Activated CD8-positive, alpha-beta memory T cell treated with anti-CD3 and anti-CD28 coated beads for 4 hours (primary cell): ENCODE measurements at places on chromosomes 16 and 17.

DNA sequence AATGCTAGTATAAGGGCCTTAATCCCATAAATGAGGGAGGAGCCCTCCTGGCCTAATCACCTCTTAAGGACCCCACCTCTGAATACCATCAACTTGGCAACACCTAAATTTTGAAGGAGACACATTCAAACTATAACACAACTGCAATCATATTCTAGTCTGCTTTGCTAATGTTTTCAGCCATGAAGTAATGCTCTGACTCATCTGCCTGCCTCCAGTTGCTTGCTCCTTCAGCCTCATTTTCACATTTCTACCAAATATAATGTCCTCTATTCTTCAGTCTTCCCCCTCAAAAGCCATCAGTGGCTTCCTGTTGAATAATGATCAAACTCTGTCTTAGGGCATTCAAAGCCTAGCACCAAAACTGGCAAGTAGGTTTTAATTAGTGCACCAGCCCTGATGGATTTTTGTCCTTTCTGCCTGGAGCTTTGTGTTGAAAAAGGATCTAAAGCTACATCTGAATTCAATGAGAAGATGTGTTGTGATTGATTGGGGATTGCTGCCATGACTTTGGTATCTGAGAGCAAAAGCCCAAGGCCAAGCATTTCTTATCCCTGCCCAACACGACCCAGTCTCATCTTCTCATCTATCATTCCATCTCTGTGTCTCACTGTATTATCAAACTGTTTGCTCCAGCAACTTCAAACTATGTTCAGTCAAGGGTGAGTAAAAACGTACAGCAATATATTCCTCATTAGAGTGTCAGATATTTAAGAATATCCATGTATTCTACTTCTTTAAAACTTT lies 140.8 kb upstream of the ELAC2 start:
- no peak for DNase-seq

DNA sequence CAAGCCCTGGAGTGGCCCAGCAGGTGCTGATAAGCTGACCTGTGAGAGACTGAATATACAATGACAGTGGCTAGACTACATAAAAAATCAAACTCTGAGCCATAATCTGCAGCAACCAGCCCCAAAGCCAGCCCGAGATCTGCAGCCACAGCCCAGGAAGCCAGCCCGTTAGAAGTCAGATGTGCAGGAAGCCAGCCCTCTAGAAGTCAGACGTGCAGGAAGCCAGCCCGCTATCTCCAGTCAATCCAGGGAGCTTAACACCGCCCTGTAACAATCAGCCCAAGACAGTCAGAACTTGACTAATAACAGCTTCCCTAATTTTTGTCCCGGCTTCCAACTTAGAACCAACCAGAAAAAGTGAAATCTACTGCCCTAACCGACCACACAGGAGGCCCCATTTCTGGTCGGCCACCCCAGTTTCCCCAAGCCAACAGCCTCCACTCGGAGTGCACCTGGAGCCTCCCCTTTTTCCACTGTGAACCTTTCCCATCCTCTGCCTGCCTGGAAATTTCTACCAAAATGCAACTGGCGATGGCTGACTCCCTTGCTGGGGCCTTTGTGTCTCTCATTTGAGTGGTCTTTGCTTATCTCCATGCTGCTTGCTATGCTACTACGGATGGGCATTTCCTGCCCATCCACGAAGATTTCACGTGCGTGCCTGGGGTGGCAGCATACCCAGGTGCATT lies 769.3 kb downstream of the KCNJ18 start:
- DNase-seq = no peak

DNA sequence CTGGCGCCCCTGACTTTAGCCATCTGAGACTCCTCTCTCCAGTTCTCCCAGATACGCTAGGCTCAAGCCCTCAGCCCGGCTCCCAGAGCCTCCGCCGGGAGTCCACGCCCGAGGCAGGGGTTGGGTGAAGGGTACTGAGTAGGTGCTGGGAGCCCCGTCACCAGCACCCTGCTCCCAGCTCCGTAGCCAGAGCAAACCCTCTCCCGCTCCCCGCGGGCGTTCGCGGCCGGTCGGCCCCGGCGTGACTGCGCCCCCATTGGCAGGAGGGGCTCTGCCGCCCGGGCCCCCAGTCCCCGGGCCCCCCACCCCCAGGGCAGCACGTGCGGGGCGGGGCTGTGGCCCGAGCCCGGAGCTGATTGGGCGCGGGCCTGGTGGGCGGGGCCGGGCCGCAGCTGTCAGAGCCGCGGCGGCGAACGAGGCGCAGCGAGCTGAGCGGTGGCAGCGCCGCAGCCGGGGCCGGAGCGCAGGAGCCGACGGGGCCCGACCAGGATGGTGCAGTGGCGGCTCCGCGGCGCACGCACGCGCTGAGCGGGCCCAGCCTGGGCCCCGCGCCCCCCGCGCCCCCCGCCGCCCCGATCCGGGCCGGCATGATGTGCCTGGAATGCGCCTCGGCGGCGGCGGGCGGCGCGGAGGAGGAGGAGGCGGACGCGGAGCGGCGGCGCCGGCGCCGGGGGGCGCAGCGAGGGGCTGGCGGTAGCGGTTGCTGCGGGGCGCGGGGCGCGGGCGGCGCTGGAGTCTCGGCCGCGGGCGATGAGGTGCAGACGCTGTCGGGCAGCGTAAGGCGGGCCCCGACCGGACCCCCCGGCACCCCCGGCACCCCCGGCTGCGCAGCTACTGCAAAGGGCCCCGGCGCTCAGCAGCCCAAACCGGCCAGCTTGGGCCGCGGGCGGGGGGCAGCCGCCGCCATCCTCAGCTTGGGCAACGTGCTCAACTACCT lies at the start of gene SPNS2:
SPNS2 (plus strand) TSS at position 421 of the 937 bp plus-strand sequence; CDS start at position 588, 167 bp downstream.
- DNase-seq = peak; percentile 32

- no peak for DNase-seq
These were observed 32.4 kb downstream of the CLTC start for GRCh38 chr17:59652119-59652518.

DNA sequence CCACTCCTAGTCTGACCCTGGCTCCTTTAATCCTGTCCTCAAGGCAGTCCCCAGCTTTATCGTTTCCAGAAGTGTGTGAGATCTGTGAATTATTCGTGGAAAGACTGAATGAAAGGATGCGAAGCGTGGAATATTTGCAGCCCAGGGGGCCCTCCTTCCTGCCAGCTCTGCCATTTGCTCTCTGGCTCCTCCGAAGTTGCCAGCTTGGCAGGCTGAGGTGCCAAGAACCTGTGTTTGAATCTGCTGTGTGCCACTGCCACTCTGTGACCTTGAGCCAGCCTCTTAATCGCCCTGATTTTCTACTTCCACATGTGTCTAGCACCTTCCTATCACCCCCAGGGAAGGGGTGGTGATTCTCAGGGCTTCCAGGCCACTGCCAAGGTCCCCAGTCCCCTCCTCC lies 10.8 kb downstream of the TBKBP1 start:
- DNase-seq = no peak

DNA sequence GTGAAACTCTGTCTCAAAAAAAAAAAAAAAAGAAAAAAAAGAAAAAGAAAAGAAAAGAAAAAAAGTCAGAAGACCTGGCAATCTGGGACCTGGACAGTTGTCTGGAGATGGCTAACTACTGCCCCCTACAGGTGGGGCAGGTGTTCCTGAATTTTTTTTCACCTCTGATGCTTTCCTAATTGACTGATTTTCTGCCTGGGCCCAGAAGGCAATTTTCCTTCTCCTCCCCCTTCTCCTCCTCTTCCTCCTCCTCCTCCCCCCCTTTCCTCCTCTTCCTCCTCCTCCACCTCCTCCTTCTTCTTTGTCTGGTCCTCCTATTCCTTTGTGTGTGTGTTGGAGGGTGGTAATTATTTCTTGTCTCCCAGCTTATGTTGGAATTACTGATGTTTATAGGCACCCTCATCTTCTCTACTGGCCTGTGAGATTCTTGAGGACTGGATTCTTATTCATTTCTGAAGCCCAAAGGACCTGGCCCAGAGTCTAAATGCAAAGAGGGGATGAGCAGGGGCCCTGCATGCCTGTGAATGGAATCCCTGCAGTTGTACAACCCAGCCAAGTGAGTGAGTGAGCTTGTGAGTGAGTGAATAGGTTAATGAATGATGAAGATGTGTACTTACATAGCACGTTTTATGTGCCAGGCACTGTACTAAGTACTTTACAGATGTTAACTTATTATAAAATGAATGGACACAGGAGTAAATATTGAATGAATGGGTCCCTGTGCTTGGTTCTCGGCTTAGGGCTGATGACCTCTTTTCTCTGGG lies 26.9 kb downstream of the IRX5 start:
- no peak for DNase-seq

DNA sequence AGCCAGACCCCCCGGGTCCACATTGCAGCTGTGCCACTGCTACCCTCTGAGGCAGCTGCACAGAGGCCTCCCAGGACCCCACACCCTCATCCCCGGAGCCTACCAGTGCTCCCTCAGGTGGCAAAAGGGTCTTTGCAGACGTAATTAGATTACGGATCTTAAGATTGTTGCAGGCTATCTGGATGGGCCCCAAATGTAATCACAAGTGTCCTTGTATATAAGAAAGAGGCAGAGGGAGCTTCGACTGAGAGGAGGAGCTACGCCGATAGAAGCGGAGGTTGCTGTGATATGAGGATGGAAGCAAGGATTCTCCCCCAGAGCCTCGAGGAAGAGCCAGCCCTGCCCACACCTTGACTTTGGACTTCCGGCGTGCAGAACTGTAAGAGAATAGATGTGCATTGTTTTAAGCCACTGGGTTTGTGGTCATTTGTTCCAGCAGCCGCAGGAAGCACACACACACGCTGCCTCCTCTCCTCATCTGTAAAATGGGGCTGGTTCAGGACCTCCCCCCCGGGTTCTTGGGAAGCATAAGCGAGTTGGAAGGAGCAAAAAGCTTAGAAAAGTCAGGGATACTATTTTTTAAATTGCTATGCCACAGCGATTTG lies 10.5 kb upstream of the RAI1 start:
- no peak for DNase-seq

DNA sequence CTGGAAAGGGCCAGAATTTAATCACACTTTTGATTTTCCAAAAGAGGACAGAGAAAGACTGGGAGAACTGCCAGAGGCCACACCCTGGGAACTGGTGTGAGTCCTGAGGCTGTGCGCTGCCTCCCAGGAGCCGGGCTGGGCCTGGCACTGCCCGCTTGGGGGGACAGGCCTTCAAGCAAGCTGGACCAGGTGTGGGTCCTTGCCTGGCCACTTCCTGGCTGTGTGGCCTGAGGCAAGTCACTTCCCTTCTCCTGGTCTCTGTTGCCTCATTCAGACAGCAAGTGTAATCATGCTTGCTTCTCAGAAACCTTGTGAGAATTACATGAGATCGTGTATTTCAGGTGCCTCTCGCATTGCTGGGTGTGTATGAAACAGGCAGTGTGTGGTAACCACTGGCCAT lies 143.0 kb downstream of the SNX29 start:
- no peak for DNase-seq

DNA sequence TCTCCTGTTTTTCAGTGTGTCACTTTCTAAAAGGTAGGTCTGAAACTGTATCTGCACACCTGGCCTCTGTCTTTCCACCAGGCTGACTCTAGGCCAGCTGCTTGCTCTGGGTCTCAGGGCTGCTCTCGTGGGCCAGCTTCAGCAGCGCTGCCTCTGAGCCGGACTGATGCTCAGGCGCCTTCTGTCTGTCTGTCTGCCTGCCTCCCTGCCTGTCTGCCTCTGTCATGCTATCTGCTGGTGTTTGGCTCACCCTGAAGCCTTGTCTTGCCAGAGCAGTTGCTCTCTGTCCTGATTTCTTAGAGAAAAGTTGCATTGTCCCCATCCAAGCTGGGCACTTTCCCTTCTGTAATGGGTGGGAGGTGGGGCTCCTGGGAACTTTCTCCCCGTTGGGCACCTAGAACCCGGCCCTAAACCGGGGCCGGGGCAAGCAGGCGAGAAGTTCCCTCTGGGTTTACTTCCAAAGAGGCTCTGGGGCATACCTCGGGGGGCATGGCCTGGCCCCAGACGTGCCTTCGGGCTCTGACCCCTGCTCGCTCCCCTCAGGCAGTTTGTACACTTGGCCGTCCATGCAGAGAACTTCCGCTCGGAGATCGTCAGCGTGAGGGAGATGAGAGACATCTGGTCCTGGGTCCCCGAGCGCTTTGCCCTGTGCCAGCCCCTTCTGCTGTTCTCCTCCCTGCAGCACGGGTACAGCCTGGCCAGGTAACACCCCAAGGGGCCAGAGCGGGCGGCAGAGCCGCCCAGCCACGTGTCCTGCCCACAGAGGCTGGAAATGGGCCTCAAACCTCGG lies 15.9 kb upstream of the ATP6V0C start:
- DNase-seq = no peak
